ENCODE measurements at places on chromosomes 1 and 21.

GRCh38 chr1:228050571-228051231 is 31.8 kb upstream of the ARF1 start:
- no peak for DNase-seq

DNA sequence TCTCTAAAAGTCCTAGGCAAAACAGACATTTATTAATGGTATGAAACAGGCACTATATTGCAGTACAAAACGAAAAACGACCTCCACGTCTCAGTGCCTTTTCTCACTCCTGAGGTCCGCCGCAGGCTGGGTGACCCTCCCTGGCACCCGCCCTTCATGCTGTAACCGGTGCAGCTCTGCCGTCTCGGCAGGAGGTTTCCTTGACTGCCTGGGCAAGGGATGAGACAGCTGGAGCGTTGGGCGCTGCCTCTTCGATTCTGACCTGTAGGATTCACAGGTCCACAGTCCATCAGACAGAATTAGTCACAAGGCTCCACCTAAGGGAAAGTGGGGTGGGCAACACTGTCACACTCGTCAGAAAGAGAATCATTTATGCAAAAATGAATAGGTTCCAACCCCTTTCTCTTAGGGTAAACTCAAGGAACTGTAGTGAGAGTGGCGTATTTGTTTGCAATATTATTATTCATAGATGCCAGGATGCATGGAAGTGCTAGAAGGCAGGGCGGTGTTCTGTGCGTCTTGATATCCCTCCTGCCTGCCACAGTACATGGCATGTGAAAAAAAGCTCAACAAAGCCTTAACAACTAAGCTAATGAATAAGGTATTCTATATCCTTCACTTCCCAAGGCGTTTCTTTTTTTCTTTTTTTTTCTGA is 23.5 kb upstream of the ZBTB18 start:
- DNase-seq = no peak

GRCh38 chr1:8448911-8449661 is 131.2 kb downstream of the SLC45A1 start:
- DNase-seq = no peak

- DNase-seq = no peak
These were observed 51.5 kb downstream of the PTPRF start for GRCh38 chr1:43582162-43582566.

DNA sequence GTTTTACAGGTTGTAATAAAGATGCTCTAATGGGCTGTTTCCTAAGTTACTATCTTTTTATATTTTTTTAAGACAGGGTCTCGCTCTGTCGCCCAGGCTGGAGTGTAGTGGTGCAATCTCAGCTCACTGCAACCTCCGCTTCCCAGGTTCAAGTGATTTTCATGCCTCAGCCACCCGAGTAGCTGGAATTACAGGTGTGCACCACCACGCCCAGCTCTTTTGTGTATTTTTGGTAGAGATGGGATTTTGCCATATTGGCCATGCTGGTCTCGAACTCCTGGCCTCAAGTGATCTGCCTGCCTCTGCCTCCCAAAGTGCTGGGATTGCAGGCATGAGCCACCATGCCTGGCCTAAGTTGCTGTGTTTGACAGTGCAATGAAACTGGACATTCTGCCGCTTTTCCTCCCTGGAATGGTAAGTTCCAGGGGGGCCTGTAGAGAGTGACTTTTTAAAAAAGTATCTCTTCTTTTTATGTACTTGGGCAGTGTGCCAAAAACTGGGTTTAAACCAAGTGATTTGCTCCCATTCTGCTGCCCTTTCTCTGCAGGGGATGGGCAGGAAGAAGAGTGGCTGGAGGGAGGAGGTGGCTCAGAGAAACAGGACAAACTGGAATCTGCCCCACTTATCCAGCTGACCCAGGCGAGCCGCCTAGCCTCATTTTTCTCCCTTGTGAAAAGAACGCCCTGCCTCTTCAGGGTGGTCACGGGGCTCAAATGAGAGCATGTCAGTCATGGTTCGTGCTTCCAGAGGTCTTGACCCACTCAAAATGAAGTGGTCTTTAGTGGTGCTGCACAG is 2.3 kb downstream of the SLC37A1 start:
- DNase-seq = peak; percentile 85

DNA sequence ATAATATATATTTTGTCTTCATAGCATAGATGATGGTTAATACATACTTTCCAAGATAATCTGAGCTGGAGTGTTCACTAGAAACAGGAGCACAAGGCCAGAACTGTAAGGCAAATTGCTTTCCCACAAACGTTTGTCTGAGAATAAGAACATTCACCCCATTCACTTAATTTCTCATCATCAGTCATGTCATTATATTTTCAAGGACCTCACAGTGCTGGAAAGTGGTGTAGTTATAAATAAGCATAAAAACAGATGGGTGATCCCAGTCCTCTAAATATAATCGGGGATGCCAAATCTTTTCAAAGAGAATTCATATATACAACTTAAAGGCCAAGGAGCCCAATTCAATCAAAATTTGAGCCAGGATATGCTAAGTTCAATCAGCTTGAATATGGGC is 8.4 kb downstream of the PRRX1 start:
- DNase-seq = no peak

GRCh38 chr1:6001992-6002576 is 9.9 kb upstream of the NPHP4 start:
- peak; percentile 27 for DNase-seq
